ENCODE measurements at places on chromosomes 12 and 14. TPM values are rescaled to one million over a fixed set of nuclear protein-coding genes. Genes with fewer than 3 reads are reported as not detected.

The LRRC10 gene
- not detected for total RNA-seq

The ZFHX2 gene
- total RNA-seq, result 0.66 TPM

The TRHDE gene
- total RNA-seq, result 42.5 TPM

The PTPRO gene
- 1.2 TPM for total RNA-seq

The CABP1 gene
- total RNA-seq, result 0.66 TPM

The GALNT6 gene
- total RNA-seq, result 191 TPM

The AMDHD1 gene
- 0.33 TPM for total RNA-seq

The ART4 gene
- 0.44 TPM for total RNA-seq

The AGAP2 gene
- total RNA-seq, result 0.15 TPM

The REM2 gene
- 0.29 TPM for total RNA-seq

The MYF6 gene
- total RNA-seq, result not detected

The TMPRSS12 gene
- total RNA-seq, result not detected

The SLCO1A2 gene
- total RNA-seq, result not detected

The EIF5 gene
- total RNA-seq, result 160 TPM

The GTF2H3 gene
- 48.1 TPM for total RNA-seq

The KCNH3 gene
- under 0.01 TPM for total RNA-seq

The ZBTB42 gene
- 3.2 TPM for total RNA-seq

The EIF2B2 gene
- total RNA-seq, result 58.8 TPM

The THAP2 gene
- 4.7 TPM for total RNA-seq

The NR1H4 gene
- not detected for total RNA-seq

The DPF3 gene
- 13.9 TPM for total RNA-seq

The FAM186B gene
- 0.99 TPM for total RNA-seq

The FGD4 gene
- total RNA-seq, result 19.2 TPM

The VRTN gene
- not detected for total RNA-seq

The VDR gene
- total RNA-seq, result 17.0 TPM

The FGF23 gene
- total RNA-seq, result not detected

The GALNT16 gene
- 4.6 TPM for total RNA-seq

The GRIP1 gene
- total RNA-seq, result not detected

The NR4A1 gene
- 4.3 TPM for total RNA-seq

The MYH6 gene
- total RNA-seq, result not detected

The LALBA gene
- not detected for total RNA-seq

The MYO1H gene
- total RNA-seq, result not detected

The CISTR gene
- not detected for total RNA-seq

The TAS2R20 gene
- total RNA-seq, result 2.8 TPM

The ACOT6 gene
- not detected for total RNA-seq

The PLEK2 gene
- total RNA-seq, result 3.0 TPM

The LRP1 gene
- 535 TPM for total RNA-seq

The EID3 gene
- total RNA-seq, result 19.2 TPM

The PPP1R1A gene
- not detected for total RNA-seq

The GPR68 gene
- 23.2 TPM for total RNA-seq

The TMEM63C gene
- total RNA-seq, result not detected

The SLC7A8 gene
- total RNA-seq, result 14.7 TPM

The PTPRB gene
- total RNA-seq, result 0.73 TPM

The CARMIL3 gene
- 0.33 TPM for total RNA-seq

The TMTC3 gene
- total RNA-seq, result 60.5 TPM

The BCL2L2 gene
- total RNA-seq, result 20.7 TPM

The KRT8 gene
- 5.6 TPM for total RNA-seq

The NTS gene
- 0.50 TPM for total RNA-seq

The PZP gene
- not detected for total RNA-seq

The SLCO1B1 gene
- total RNA-seq, result not detected

The M6PR gene
- total RNA-seq, result 239 TPM

The FGF6 gene
- total RNA-seq, result not detected

The OASL gene
- total RNA-seq, result 0.33 TPM

The LUM gene
- total RNA-seq, result 202 TPM

The KMT2D gene
- total RNA-seq, result 51.5 TPM

The KLHL33 gene
- total RNA-seq, result 0.17 TPM

The KRT2 gene
- total RNA-seq, result not detected

Data from smooth muscle cell of trachea (primary cell).